ENCODE measurements at places on chromosomes 6 and 20.
A peak's percentile ranks its signal among the peaks of the same experiment; 100 is the strongest.

- DNase-seq, result no peak
These were observed 8.5 kb upstream of the SLC12A5 start for GRCh38 chr20:46020555-46020954.

GRCh38 chr20:16418616-16419015 lies 154.6 kb downstream of the KIF16B start:
- no peak for DNase-seq

DNA sequence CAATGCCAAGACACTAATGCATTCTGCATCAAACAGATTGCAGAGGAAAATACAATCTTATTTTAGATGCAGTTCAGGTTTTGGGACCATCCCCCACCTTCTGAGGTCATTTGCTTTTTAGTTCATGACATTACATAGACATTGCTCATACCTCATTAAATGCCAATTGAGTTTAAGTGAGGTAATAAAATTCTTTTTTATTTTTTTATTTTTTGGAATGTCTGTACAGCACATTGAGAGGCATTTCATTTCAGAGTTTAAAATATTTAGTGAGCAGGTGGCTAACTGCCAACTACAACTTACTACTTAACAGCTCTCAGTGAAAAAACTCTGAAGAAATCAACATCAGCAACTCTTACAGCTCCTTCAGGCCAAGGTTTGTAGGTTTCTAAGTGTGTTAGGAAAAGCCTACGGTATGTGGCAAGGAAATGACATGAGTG lies 482.2 kb upstream of the RNF217 start:
- DNase-seq, result no peak

GRCh38 chr6:6856538-6857523 lies 250.9 kb upstream of the RREB1 start:
- DNase-seq, result peak; percentile 58

DNA sequence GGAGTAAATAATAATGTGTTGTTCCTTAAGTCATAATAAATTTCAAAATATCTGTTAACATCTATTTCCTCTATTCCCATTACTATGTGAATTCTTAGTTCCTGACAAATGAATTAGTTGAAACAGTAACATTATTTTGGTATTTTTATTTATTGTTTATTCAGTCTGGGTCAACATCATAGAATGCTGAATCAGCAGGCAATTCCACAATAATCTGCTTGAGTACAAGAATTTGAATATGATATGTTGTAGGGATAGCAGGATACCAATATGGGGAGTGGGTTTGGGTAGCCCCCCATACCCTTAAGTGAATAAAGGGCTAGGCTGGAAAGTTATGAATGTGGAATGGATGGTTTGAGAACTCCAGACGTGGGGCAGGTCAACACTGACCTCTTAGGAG lies 373.2 kb upstream of the CHD6 start:
- DNase-seq, result no peak

- peak; percentile 7 for DNase-seq
These were observed 175.2 kb downstream of the ZMYND8 start for GRCh38 chr20:47181056-47181862.

DNA sequence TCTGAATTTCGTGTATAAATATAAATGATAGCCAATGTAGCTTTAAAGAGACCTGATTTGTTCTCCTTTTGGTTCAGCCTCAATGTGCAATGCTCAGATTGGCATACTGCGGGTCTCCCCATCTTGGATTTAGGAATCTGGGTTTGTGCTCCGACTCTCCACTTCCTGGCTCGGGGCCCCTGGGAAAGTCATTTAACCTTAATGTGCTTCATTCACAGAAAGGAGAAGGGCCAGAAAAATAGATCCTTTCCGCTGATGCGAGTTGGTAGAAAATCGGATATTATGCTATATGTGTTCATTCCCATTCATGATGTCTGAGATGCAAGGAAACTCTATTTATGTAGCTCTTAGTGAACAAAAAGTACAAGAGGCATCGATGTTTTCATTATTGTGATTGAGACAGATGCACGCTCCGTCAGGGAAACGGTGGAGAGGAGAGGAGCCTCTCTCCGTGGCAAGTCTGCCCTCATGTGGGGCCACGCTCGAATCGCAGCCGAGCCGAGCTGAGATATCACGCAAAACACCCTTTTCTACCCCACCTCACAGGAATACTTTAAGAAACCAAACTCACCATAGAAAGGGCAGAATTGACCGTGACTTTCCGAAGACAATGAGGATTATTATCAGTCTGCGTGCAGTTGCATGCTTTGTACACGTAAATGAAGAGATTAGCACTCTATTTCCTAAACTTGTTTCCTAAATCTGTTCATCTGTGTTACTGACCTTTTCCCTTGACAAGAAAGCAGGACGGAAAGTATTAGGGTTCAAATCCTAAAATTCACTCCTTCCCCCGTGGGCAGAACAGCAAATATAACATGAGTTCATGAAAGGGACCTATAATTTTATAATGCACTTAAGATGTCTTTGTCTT lies 136.6 kb downstream of the COL9A1 start:
- peak; percentile 20 for DNase-seq

DNA sequence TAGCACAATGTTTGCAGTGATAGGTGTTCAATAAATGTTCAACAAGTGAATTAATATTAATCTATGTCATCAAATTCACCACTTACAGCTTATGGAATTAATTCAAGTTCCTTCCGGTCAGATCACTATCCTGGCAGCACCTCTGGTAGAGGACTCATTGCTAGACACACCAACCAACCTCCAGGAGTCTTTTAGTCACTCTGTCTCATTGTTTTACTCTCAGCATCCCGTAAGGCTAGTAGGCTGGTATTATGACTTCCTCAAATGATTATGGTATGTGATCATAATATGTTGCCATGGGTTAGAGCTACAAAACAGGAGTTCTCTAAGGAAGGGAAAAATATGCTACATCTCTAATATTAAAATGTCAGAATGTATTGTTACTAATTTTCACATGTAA lies 21.7 kb upstream of the MMS22L start:
- DNase-seq, result no peak

GRCh38 chr6:1170794-1171193 lies 141.1 kb upstream of the FOXQ1 start:
- DNase-seq, result no peak

- no peak for DNase-seq
These were observed 220.5 kb upstream of the PMEPA1 start for GRCh38 chr20:57930351-57930750.

DNA sequence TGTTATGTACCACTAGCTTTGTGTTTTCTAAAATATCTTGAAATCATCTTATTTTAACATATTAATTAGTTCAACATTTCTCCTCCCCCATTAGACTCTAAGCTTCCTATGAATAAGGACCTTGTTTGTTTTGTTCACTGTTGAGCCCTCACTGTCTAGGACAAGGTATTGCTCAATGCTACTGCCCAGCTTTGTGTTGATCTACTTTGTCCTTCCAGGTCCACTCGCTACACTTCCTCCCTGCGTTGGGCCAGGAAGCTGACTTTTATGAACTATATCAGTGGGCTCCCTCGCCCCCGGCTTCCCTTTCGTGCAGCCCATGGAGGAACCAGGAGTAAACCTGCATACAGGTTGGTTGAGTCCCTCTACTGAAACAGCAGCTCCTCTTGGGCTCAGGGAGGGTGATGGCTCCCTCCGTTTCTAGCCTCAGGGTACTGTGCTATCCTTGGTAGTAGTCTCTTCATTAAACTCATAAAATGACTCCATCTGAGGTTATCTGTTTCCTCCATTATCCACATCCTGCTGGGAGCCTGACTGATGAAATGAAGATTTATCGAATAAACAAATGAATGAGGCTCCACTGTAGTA lies 272.5 kb downstream of the CLIC5 start:
- DNase-seq, result no peak

DNA sequence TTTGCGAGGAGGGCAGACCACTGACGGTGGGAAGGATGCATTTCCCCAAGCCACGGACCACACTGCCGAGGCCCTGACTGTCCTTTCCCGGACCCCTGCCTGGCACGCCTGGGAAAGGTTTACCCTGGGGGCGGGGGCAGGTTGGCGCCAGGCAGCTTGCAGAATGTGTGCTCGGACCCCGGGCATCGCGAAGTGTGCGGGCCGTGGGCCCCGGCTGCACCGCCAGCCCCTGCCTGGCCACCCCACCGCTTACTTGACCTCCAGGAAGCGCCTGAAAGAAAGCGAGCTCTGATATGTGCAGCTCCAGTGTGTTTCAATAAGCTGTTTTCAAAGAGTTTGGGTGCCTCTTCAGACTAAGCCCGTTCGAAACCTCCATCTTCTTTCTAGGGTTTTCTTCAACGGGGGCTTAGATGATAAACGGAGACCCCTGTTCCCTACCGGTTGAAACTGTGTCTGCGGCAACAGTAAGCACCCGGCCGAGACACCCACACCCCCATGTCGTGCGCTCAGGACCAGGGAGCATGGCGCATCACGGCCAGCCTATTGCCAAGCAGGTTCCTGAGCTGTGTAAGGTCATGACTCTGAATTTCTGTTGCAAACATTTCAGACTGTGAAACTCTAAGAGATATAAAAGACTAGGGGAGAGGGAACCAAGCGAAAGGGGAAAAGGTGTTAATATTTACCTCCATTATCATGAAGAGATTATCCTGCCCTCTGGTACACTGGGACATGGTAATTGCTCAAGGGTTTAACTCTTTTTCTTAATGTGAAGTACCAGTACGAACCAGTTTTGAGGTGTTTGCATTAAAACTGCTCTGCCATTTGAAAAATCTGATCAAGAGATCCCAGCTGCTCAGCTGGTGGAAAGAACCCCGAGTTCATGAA lies 231.2 kb upstream of the FOXQ1 start:
- no peak for DNase-seq

DNA sequence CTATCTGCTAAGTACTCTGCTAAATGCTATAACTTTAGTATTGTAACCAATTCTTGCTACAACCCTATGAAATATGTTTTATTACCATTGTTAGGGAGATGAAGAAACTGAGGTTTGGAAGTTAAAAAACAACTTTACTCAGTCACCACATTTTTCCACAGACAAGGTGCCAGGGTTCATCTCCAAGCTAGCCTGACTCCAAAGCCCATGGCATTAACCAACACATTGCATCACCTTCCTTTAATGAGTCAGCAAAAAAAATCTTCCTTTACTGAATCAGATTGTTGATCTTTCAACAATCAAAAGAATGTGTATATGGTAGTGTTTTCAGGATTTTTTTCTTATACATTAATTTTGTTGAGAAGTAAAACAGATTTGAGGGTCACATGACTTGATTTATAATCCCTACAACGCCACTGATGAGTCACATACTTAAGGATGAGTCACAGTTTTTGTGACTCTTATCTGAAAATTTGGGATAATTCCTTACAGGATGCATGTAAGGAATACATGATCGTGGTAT lies 41.5 kb downstream of the MAN1A1 start:
- no peak for DNase-seq

- DNase-seq, result no peak
These were observed 103.5 kb downstream of the CD24 start for GRCh38 chr6:106870824-106871717.

GRCh38 chr6:128471907-128472306 lies 48.5 kb downstream of the PTPRK start:
- no peak for DNase-seq

GRCh38 chr6:88972504-88973423 lies 9.3 kb upstream of the RNGTT start:
- no peak for DNase-seq

- DNase-seq, result no peak
These were observed 315.6 kb downstream of the TPBG start for GRCh38 chr6:82679232-82679631.

GRCh38 chr20:7859356-7859802 lies 80.9 kb downstream of the HAO1 start:
- no peak for DNase-seq
